ENCODE measurements at places on chromosomes 3 and 15.

GRCh38 chr3:182500289-182500688 is 293.0 kb upstream of the ATP11B start:
- DNase-seq: no peak

DNA sequence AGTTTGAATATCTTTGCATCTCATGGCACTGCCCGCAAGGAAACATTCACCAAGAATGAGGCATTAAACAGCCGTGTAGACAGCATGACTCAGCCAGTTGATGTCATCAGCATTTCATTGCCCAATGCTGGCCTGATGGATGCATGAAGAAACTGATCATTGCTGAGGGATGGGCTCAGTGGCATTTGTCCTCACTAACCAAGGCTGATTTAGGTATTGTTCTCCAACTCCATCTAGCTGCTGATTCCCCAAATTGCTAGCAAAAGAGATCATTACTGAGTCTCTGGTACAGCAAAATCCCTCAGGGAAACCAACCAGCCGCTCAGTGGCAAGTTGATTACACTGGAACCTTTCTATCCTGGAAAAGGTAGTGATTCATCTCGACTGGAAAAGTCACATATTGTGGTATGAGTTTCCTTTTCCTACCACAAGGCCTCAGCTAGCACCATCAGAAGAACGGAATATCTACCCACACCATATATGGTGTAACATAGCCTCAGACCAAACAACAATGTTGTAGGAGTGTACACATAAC is 186.5 kb upstream of the GAP43 start:
- DNase-seq: no peak

DNA sequence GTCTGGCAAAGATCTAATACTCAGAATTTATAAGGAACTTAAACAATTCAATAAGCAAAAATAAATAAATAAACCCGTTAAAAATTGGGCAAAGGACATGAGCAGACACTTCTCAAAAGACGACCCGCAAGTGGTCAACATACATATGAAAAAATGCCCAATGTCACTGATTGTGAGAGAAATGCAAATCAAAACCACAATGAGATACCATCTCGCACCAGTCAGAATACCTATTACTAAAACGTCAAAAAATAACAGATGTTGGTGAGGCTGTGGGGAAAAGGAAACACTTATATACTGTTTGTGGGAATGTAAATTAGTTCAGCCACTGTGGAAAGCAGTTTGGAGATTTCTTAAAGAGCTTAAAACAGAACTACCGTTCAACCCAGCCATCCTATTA is 188.0 kb upstream of the MRPL3 start:
- DNase-seq: no peak

GRCh38 chr3:72185549-72186399 is 400.8 kb upstream of the PROK2 start:
- DNase-seq: no peak

DNA sequence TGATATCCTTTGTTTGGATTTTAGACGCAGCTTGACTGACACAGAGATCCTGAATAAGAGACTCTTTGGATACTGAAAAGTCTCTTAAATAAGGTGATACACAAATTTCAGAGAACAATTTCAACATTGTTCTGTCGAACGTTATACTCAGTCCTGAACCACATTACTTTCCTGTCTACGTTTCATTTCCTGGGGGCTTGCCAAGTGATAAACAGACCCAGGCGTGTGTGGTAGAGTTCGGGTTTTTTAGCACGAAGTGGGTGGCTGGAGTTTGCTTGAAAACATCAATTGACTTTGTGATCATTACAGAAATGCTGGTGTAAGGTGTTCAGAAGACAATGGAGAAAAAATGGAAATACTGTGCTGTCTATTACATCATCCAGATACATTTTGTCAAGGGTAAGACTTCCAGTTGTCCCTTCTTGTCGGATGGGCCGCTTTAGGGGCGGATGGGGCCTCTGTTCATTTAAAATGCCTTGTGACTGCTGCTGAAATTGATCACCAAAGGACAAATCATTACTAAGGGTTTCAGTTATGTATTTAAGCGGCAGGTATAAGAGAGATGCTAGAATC is at the start of gene CD96:
Gene CD96 (plus strand): TSS at position 287 of the 573 bp plus-strand sequence. CDS start 52 bp downstream, at position 339.
- peak; percentile 31 for DNase-seq

DNA sequence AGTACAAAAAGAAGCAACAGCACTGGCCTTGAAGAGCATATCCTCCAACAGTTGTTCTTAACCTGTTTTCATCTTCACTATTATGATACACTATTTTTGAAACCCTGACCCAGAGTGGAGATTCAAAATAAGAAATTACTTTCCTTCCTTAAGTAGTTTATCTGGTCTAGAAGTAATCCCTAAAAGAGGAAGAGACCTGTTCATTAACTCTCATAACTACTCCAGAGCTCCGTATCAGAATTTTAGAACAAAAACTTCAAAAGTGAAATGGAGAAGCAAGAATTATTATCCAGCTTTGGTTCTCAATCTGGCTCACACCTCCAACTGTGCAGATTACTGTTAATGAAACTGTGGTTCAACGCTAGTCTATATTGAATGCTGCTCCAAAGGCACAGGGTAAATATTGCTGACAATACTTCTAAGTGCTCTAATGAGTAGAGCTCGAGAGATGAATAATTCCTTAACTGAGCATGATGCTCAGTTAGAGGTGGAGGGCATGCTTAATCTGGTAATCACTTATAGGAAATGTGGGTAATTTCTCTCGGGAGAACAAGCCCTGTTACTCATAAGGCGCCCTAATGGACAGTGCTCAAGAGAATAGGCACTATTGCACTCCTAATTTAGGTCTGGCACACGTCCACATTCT is 5.2 kb downstream of the LCMT2 start:
- DNase-seq: no peak

DNA sequence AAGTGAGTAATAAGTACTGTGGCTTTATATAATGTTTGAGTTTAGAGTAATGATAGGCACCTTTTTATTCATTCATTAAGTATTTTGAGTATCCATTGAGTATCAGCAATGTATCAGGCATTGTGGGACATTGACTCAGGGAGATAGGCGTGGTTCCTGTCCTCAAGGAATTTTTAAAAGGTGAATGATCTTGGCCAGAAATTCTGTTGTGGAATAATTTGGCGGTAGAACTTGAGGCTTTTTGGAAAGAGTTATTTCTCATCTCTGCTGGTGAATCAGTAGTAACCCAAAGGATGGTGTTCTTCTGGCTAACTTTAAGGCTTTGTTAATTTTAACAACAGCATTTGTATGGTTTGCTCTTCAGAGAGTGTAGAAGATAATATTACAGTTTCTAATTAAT is 2.0 kb downstream of the RAB7A start:
- no peak for DNase-seq

GRCh38 chr3:68915973-68916372 is 16.4 kb downstream of the TAFA4 start:
- no peak for DNase-seq

GRCh38 chr3:52434491-52435115 is 10.3 kb downstream of the SEMA3G start:
- DNase-seq: no peak

GRCh38 chr15:81363718-81364500 is 10.1 kb downstream of the TMC3 start:
- no peak for DNase-seq

DNA sequence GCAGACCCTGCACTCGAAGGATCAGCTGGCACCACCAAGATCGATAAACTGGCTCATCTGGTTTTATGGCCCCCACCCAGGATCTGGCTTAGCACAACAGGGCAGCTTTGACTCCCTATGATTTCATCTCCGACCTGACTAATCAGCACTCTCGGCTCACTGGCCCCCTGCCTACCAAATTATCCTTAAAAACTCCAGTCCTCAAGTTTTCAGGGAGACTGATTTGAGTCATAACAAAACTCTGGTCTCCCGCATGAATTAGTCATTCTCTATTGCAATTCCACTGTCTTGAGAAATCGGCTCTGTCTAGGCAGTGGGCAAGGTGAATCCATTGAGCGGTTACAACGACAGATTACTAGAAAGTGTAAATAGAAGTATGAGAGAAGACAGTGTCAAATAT is 521.9 kb upstream of the RGMA start:
- DNase-seq: no peak

DNA sequence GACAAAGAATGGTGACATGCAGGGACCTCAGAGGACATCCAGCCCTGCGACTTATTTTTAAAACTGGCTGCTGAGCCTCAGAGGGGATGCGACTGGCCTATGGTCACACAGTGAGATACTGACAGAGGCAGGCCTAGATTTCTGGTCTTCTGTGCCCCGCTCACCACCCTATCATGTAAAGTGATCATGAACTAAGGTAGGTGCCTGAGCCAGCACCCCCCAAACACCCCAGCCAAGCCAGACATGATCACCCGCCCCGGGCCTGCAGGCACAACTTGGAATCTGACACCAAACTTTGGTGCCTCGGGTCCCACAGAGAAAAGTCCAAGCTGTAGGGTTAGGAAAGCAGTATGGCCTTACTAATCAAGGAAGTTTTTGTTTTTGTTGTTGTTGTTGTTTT is 33.9 kb upstream of the HHATL start:
- no peak for DNase-seq

GRCh38 chr3:43747641-43748040 is 56.9 kb downstream of the ABHD5 start:
- DNase-seq: no peak

GRCh38 chr3:55608301-55608937 is 121.3 kb upstream of the WNT5A start:
- no peak for DNase-seq

- DNase-seq: no peak
Measured at GRCh38 chr3:49248840-49249227, 28.2 kb downstream of the C3orf62 start.

DNA sequence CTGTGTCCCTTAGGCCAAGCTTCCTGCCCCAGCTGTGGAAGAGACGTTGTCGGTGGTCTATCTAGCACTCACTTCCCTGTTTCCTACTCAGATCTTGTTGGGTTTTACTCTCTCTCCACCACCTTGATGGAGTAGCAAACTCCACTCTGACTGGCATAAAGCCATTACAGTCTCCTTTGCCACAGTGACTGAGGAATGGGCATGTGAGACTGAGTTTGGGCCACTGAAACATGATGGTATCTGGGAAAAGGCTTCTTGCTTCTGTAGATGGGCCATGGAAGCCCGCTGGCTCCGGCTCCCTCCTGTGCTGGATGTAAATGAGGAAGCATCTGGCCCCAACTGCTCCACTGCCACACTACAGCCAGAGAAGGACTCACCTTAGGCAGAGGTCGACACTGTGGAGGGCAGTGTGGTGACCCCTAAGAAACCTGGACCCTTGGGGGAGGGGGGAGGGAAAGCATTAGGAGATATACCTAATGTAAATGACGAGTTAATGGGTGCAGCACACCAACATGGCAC is 9.4 kb upstream of the CAMK1 start:
- DNase-seq: no peak

DNA sequence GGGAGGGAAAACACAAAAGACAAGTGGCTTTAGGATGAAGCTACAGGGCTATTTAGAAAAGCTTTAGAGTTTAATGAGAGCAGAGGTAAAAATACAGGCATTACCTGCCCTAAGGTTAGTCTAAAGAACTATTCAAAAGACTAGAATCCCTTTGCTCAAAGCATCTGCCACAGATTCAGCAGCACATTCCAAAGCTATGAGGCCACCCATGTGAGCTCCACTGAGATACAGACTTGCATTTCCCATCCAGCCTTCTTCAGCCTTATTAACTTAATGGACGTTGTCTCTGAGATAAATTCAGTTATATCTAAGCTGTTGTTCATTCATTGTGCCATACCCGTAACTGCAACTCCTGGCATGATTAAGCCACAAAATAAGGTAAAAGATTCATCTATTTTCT is 25.4 kb downstream of the CXCR6 start:
- no peak for DNase-seq

DNA sequence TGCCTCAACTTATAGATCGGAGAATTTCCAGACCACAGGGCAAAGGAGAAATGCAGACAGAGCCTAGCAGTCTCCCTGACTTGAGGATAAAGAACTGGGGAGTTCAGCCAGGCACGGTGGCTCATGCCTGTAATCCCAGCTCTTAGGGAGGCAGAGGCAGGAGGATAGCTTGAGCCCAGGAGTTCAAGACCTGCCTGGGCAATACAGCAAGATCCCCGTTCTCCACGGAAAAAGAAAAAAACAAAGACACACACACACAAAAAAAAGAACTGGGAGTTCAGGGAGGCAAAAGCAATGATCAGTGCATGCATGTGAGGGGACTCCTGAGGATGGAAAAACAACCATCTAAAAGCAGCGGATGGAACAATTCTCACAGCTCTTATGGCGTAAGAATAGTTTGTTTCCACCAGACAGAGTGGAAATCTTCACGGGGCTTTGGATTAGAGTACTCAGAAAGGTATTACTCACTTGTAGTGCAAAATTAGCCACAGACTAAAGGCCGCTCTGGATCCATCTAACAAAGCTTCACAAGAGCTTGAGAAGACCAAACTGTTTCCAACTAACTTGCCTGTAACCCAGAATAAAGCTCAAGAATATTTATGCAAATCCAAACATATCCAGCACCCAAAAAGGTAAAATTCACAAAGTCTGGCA is 16.3 kb downstream of the SEC11A start:
- no peak for DNase-seq

- no peak for DNase-seq
Measured at GRCh38 chr3:140292684-140293083, 357.7 kb downstream of the CLSTN2 start.

GRCh38 chr15:78615151-78615589 is 5.6 kb downstream of the CHRNA3 start:
- DNase-seq: no peak

Measured in stimulated activated CD4-positive, alpha-beta T cell treated with anti-CD3 and anti-CD28 coated beads, Interleukin-15, amount 100 ng/mL, for 1 hour (primary cell).